Left hindlimb (tissue), 1 donor: ENCODE measurements at places on chromosomes 1 and 21.

- DNase-seq = no peak
These were observed 32.0 kb upstream of the CD2 start for GRCh38 chr1:116722016-116722838.

DNA sequence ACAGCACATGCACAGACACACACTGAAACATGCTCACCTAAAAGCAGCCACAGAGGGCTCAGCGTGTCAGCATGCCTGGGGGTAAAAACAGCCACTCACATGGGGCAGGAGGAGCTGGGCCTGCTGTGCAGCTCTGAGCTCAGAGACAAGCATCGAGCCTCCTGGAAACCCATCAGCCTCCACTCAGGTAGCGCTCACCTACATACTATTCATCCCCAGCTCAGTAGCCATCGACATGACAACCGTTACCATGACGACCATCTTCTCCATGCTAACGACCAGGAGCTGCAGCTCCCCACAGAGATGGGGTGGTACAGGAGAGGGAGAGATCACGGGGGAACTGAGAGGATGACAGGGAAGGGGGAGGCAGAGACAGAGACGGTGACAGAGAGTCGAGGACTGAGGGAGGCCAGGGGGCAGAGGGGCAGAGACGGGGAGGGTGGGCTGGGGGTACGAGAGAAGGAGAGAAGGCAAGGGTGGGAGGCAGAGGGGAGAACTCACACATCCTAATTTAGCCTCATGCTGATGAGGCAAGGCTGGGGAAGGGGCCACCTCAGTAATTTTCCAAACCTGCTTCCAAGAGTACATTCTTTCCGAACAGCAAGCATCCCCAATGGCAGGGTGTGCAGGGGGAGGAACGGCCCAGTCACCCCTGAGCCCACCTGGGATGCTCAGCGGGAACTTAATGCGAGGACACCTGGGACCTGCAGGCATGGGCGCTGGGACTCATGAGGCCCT, 28.4 kb downstream of the SDC3 start:
- peak; percentile 67 for DNase-seq

DNA sequence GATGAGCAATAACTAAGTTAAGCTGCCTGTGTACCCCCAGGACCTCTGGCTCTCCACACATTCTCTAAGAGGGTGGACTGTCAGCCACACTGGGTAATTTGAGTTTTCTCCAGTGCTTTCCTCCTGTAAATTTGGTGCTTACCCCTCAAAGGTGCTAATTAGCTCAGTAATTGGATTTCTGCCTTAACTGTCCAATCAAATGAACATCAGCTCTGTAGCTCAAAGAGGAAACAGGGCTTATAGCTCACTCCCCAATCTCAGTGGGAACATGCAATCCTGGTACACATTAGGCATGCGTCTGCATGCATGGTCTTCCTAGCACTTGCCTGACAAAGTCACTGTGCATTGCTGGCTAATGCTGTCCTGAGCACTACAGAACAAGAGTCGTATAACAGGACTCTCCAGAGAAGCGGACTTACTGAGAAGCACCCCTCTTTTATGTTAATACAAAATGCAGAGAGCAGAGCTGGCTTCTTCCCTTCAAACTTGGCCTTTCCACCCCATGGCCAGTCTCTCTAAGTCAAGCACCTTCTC, 110.1 kb downstream of the NTPCR start:
- no peak for DNase-seq

DNA sequence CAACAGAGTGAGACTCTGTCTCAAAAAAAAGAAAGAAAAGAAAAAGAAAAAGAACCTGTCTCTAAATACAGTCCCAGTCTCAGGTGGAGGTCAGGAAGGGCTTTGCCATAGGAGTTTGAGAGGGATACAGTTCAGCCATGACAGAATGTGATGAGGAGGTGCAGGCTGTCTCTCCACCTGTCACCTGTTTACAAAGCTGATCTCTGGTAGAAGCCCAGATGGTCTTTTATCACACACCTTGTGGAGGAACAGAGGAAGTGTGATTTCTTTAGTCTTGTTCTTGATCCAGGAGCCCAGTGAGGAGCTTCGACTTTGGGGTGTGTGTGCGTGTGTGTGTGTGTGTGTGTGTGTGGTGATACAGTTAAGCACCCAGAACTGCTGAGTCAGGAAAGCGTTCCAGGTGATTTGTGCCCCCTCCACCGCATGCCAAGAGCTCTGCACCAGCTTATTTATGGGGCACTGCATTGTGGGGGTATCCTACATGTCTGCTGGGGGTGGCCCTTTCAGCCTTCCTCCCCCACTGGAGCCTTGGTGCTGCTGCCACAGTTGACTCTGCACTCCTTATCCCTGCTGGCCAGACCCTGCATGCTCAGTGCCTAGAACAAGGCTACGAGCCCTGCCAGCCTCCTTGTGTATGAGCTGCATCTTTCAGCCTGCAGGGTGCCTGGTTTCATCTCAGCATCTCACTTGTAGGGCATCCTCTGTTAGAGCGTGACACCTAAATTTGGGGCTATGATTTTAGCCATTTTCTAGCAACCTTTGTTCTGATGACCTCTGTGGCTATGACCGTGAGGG, 19.3 kb downstream of the DOP1B start:
- DNase-seq = no peak

- no peak for DNase-seq
These were observed 13.5 kb downstream of the PDPN start for GRCh38 chr1:13597166-13597565.

DNA sequence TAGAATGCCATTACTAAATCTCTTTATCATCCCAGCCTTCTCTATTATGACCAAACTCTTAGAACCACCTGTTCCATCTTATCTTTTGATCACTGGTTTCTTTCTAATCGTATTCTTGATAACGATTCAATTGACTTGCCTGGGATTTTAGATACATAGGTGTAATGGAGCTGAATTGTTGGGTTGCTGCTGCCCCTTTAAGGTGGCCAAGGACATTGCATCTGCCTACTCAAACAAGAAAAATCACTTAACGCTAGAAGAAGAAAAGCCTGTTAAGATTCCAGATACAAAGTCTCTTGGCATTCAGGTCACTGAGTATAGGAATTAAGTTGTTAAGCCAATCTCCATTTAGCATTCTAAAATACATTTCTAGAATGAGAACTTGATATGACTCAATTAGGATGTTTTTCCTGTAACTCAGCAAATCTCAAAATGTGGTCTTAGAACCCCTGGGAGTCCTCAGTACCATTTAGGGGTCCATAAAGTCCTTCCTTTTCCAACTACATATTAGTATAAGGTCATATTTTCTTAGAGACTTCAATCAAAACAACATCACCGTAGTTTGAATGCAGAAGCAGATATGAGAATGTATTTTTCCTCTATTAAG, 12.4 kb downstream of the NEXN start:
- DNase-seq = peak; percentile 39

GRCh38 chr1:220330265-220330664, 58.0 kb upstream of the RAB3GAP2 start:
- no peak for DNase-seq

GRCh38 chr1:44828841-44829440, 14.1 kb downstream of the PTCH2 start:
- DNase-seq = no peak

- DNase-seq = no peak
These were observed 9.2 kb downstream of the IL12RB2 start for GRCh38 chr1:67316918-67317317.
